Iris pigment epithelial cell (primary cell): ENCODE measurements at places on chromosomes 4 and X.

DNA sequence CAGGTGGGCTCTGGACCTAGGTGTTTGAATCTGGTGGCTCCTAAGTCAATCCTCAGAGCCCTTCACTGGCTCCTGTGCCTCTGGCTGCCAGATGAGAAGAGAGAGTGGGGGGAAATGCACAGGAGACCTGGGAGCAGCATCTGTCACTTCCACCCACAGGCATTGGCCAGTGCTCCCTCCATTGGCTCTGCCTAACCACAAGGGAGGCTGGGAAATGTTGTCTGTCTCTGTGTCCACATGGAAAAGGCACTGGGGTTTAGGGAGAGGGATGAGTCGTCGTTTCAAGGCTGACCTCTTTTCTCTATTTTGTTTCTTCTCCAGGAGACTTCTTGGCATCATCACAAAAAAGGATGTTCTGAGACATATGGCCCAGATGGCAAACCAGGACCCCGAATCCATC is 76.4 kb downstream of the CLCN4 start:
- DNase-seq, result peak; percentile 18

DNA sequence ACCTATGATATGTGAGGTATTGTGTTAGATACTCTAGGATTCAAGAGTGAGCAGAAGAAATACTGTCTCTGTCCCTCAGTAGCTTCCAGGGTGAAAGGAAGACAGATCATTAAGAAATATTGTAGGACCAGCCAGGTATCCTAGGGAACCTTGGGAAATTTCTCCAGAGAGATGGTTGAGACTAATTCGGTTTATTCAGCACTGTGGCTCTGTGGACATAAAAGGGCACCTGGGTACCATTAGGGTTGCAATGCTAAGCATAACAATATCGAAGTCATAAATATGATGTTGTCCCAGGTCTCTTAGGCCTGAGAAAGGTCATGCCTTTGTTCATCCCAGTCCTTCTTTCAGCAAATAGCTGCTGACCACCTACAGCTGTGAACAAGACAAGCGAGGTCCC is 61.0 kb downstream of the FAM114A1 start:
- DNase-seq, result no peak

DNA sequence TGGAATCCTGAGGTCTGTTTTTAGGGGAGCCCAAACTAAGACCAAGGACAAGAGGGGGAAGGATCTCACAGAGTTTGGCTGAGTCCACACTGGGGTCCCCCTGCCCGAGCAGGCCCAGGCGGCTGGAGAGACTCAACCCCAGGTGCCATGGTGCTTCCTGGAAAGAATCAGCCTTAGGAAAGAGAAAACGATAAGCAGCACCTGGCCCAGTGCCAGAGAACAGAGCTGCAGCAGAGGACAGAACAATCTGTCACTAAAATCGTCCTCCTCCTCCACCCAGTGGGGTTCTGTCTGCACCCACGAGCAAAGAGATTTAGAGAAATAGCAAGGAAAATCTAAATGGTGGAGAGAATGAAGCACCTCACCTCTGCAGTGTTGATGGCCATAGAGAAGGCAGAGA is 470.5 kb downstream of the BCOR start:
- DNase-seq, result no peak

GRCh38 chrX:38437093-38437492 is 84.7 kb downstream of the OTC start:
- peak; percentile 14 for DNase-seq
